ENCODE measurements at places on chromosomes 1 and 21. TPM values are rescaled to one million over a fixed set of nuclear protein-coding genes. Genes with fewer than 3 reads are reported as not detected.

Gene OXCT2
- total RNA-seq = 0.47 TPM

Gene CRP
- not detected for total RNA-seq

- DNase-seq = no peak
Observed at GRCh38 chr1:231896806-231897205, 270.2 kb downstream of the DISC1 start.

Gene SLC44A5
- 0.47 TPM for total RNA-seq

- DNase-seq = no peak
Observed at GRCh38 chr1:12617511-12617900, 504 bp downstream of the DHRS3 start.
